AG09319 (cell line): ENCODE measurements at places on chromosomes 6 and 20.
A peak's percentile ranks its signal among the peaks of the same experiment; 100 is the strongest.

GRCh38 chr20:49409302-49409974 lies 73.0 kb downstream of the KCNB1 start:
- no peak for DNase-seq

- DNase-seq: no peak
These were observed 223.0 kb downstream of the HIVEP2 start for GRCh38 chr6:142722012-142722411.

DNA sequence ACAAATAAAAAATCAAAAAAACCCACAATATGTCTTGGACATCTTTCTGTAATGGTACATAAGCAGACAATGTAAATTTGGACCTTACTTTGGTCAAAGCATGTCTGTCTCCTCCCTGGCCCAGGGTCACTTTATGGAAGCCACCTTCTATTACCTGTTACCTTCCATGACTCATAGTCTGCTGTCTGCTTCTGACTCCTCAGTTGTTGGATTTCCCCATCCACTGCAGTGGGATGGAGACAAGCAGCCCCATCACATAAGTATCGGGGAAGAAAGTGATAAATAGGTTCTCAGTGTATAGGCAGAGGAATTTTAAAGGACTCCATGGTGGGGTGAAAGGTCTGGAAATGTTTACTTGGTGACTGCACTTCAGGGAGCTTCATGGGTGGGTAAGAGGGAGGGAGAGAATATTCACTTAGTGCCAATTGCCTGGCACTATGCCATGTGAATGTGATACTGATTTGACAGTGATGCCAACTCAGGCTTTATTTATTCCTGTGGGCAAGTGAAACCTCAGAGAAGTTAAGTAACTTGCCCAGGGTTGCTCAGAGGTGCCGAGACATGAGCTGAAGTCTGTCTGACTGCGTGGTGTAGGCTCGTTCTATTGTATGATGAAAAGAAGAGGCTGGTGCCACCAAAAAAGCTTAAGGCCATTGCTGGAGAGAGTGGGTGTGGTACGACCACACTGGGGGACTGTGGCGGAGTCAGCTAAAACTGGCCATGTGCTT lies 175.6 kb upstream of the RNF24 start:
- DNase-seq: no peak

GRCh38 chr6:155417454-155417853 lies 38.2 kb downstream of the NOX3 start:
- no peak for DNase-seq

DNA sequence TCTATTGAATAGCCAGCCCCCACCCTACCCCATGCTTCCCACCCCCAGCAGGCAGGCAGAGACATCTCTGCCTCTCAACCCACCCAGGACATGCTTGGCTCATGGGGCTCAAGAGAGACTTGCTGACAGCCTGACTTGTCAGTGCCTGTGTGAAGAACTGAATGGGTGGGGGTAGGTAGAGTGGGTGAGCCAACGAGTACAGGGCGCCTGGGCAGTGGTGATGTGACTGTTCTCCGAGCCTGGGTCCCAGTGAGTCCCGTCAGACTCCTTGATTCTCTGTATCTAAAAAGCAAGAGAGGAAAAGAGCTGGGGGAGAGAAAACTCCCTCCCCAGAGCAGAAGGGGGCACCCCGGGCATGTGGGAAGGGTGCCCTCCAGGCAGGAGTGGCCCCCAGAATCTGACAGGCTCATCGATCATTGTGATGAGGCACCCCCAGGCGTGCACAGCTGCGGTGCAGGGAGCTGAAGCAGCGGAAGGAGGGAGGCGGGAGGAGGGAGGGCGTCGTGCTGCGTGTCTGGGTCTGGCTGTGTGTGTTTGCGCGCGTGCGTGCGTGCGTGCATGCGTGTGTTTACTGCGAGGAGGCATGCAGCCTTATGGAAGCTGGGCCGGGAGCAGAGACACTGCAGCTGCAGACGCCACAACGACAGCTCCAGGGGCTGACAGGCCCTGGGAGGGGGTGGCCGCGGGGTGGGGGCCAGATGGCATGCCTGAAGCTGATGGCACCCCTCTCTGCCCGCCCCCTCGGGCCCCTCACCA lies 40.2 kb downstream of the FOXP4 start:
- no peak for DNase-seq

- DNase-seq: no peak
These were observed 43.2 kb upstream of the OSTM1 start for GRCh38 chr6:108117427-108118358.

GRCh38 chr6:21305893-21306332 lies 287.6 kb upstream of the SOX4 start:
- DNase-seq: peak; percentile 20

DNA sequence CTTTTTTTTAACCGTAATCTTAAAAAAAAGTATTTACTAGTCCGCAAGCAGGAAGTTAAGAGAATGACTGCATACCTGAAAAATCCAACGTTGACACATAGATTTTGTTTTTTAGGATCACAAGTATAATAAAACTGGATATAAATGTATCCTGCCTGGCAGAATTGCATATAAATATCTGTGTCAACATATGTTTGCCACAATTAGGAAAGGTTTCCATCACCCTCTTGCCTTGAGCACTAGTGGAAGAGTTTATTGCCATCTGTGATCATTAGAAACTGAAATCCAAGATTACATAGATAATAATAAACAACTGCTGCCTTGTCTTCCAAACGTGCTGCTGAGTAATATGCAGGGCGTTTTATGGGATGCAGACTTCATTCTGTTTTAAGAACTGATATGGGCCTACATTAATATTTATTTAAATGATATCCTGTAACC lies 27.9 kb downstream of the PLEKHG1 start:
- no peak for DNase-seq

DNA sequence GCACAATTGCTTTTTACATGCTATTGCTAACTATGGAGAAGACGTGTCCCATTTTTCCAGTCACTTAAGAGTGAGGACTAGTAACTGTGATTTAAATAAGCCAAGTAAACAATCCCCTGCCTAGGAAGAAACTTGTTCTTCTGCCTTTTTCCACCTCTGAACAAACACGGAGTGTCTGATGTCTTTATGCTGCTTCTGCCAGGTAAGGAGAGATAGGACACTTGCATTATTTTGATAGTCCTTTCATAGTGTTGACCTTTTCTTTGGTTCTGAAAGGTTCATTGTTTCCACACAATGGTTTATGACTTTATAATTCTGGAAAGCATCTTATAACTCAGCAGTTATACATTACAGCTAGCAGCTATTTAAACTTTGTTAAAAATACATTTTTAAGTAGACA lies 8.4 kb downstream of the LRP11 start:
- DNase-seq: no peak

DNA sequence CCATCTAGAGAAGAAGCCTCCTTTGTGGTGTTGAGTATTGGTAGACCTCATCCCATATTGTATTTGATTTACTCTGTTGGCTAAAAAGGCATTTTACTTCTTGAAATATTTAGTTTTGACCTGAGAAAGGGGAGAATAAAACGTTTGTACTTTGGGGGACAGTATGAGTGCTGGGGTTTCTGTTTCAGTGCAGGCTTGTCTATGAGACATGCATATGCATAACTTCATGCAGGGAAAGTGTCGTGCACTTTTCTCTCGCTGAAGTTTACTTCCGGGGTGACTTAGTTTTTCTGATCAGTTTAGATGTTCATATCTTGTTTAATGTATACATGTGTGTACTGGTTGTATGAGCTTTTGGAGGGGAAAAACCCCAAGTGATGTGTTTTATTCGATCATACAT lies 59.5 kb downstream of the UTRN start:
- DNase-seq: no peak

- no peak for DNase-seq
These were observed 57.9 kb downstream of the PRND start for GRCh38 chr20:4779616-4780015.

GRCh38 chr20:36231331-36231730 lies 4.9 kb upstream of the AAR2 start:
- DNase-seq: no peak

GRCh38 chr6:157322792-157323254 lies 496 bp downstream of the TMEM242 start:
- DNase-seq: no peak

GRCh38 chr6:82182756-82183155 lies 64.8 kb downstream of the IBTK start:
- no peak for DNase-seq
